IPS-NIHi11 (cell line): ENCODE measurements at places on chromosomes 2 and 18.

DNA sequence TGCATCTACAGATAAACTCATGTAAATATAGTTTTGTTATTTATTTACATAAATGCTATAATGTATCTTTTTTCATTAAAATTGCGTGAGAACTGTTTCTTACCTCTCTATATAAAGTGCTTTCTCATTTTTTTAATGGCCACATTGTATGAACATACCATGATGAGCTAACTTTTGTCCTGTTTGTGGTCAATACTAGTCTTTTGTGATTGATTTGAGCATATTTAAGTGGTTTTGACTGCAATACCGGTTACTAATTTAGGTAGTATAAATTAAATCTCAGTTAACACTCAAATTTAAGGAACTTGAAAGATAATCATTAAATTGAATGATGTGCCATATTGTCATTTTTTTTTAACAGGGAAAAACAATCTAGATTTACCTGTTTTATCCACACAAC is 108.2 kb downstream of the HAUS1 start:
- no peak for DNase-seq

GRCh38 chr18:48676346-48676745 is 137.5 kb downstream of the CTIF start:
- no peak for DNase-seq

GRCh38 chr2:11100976-11101375 is 54.3 kb upstream of the SLC66A3 start:
- no peak for DNase-seq

DNA sequence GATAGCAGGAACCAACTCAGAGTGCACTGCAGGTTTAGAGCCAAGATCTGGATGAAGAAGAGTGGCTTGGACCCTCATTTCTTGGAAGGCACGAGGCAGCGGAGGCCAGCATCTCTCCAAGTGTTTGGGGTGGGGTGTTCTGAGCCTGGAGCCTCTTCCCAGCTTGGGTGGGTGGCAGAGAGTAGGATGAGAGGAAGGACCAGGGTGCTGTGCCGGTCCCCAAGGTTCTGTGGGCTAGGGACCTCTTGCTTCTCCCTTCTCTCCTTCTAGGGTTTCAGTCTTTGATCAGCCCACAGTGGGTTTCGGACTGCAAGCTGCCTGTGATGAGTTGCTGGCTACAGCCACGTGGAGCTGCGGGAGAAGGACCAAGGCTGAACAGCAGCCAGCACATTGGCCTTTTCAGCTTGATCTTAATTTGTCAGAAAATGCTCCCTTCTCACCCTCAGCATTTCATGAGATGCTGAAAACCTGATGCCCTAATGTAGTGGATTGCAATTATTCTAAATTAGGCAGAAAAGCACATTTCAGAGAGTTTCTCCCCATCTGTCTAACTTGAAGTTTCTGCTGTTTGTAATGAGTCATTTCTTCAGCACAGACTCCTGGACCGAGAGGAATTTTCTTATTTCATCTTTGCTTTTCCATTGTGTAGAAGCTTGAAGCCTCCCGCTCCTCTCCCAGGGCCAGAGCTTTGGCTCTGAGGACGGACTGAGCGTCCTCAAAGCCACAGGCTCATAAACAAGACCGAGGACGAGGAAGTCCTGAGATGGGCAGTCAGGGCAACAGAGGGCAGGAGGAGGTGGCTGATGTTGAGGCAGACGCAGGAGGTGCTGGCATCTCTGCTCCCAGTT is 99.1 kb upstream of the HDAC4 start:
- DNase-seq = no peak

- no peak for DNase-seq
Measured at GRCh38 chr18:42909095-42909494, 206.4 kb downstream of the RIT2 start.

- DNase-seq = peak; percentile 82
Measured at GRCh38 chr18:59697236-59697932, at the start of gene CCBE1. Gene CCBE1, minus strand, starts transcription at chr18:59697423.

GRCh38 chr2:148538375-148538774 is 106.2 kb upstream of the EPC2 start:
- DNase-seq = no peak

GRCh38 chr2:229417176-229417575 is 146.1 kb upstream of the PID1 start:
- DNase-seq = no peak

DNA sequence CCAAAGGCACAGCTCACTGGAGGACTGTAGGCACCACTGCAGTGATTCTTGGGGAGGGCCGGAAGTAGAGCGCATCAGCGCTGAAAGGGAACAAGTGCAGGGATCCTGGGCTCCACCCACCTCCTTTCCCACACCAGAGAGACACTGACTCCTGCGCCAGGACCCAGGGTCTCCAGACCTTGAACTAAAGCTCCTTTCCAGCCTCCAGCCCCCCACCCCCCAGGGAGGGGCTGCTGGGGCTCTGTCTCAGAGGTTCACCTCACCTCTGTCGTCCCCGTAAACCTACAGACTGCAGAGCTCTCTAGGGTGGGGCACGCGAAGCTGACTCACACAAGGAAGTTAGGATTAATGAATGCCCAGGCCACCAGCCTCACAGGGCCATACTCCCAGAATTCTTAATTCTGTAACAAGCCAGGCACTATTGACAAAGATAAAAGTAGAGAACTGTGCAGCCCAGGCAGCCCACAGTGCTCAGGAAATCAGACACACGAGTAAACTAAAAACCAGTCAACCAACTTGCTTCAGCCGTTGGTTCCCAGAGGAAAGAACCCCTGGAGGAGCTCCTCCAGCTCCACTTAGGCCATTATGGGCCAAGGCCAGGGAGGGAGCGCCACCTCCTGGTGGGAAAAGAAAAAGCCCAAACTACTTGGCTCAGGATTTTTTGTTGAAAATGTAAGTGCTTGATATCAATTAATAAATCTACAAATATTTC is 45.1 kb upstream of the ACAA2 start:
- peak; percentile 85 for DNase-seq

GRCh38 chr2:20797096-20797495 is 25.8 kb downstream of the LDAH start:
- DNase-seq = no peak

GRCh38 chr18:78514910-78515670 is 464.5 kb upstream of the SALL3 start:
- DNase-seq = no peak

DNA sequence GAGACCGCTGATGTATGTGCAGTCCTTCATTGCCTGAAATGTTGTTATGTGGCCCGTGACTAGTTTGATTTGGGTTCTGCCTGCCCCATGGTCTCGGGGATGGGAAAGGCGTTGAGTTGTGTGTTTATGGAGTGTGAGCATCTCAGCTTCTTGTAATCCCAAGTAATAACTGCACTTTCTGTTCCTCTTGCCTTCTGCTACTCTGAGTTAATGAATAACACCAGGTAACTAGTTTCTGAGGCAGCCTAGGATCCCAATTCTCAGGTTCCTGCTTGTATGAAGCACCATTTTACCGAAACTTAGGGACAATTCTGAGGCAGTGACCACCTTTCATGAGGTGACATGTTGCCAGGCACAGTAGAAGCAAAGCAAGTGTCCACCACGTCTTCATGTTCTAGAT is 170.0 kb downstream of the ALK start:
- DNase-seq = no peak

GRCh38 chr2:42875880-42876279 is 83.5 kb upstream of the HAAO start:
- DNase-seq = no peak

DNA sequence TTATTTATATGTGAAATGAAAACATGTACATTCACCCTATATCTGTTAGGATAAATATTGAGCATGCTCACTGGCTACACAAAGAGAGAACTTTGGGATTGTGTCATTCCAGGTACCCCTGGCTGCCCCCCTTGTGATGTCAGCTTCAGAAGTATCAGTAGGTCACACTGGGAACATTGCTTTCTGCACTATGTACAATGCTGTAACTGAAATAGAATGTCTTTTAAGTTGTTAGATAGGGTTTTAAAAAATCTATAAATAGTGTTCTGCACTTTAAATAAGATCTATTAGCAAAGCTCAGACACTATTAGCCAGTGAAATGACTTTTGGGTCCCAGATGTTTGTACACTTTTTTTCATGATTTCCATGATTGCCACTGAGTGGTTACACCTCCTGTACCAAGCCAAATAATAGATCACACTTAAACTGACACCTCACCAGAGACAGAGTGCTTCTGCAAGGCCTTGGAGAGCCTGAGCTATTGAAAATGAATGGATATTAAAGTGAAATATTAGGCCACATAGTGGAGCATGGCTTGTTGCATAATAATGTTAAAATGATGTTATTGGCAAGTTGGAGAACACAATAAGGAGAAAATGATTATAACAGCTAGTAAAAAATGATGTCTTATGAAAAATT is 297.0 kb upstream of the NXPH2 start:
- no peak for DNase-seq
